Stimulated activated CD4-positive, alpha-beta T cell treated with anti-CD3 and anti-CD28 coated beads, Interleukin-4, amount 100 ng/mL, for 1 hour (primary cell): ENCODE measurements at places on chromosomes 1 and 21.

DNA sequence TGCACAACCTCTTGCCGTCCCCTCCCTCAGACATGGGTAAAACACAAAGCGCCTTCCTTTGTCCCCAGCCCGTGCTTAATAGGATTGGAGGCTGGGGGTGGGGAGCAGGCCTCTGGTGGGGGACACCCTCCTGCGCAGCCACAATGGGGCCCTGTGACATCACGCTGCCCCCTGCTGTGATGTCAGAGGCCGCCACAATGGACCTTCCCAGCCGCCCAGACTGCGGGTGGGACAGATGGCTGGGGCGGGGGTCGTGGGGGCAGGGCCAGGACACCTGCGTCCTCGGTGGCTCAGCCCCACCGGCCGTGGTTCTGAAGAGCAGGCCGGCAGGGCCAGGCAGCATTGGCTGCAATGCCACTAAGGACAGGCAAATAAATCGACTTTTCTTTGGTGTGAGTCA, 39.9 kb downstream of the EPHA2 start:
- DNase-seq, result no peak

- no peak for DNase-seq
Measured at GRCh38 chr1:63717511-63718065, 56.2 kb upstream of the ROR1 start.

GRCh38 chr1:221117548-221117951, 238.3 kb downstream of the HLX start:
- DNase-seq, result no peak

DNA sequence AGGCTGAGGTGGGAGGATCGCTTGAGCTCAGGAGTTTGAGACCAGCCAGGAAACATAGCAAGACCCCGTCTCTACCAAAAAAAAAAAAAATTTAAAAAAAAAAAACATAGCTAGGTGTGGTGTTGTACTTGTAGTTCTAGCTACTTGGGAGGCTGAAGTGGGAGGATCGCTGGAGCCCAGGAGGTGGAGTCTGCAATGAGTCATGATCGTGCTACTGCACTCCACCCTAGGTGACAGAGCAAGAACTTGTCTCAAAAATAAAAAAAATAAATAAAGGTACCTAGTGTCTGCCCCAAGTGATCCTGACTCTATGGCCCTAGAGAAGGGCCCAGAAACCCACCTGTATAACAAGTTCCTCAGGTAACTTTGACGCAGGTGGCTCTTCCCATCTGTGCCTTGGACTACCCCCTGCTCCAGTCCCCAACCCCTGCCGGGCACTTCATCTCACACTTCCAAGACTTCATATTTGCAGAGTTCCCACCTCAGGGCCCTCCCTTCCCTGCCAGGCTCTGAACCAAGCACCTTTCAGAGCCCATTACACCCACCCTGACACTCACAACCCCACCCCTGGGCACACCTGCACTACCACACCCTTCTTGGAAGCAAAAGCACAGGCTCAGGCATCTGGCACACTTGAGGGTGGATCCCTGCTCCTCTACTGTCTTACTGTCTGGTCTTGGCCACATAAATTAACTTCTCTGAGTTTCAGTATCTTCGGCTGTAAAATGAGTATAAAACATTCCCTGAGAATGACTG, 80.2 kb upstream of the KLHDC7A start:
- DNase-seq, result no peak

GRCh38 chr1:77762072-77762476, 2.4 kb upstream of the USP33 start:
- no peak for DNase-seq

DNA sequence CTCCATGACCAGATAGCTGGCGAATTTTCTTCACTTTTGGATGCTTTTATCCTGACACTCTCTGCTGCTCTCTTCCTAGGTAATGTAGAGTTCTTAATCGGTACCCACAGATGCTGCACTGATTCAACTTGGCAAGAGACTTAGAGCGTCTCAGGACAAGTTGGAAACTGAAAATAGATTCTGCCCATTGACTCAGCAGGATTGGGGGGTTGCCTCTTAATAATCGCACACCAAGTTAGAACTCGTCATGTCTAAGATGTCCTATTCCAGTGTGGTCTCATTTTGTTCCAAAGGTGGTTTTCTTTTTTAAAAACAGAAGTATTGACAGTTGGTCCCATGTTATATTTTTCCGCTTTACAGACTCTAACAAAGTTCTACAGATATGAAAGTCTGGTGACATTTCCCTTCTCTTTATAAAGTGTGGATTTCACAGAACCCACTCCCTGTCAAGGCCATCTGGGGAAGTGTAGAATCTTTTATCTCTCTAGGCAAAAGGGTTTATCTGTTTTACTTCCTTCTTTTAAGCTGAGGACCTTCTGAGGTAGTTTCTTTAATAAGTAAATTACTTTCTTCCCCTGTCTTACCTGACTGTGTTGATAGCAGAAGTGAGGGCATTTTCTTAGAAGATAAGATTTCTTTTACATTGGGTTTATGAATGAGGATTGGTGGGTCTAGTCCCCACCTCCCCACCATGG, 12.1 kb upstream of the DIPK1A start:
- no peak for DNase-seq

DNA sequence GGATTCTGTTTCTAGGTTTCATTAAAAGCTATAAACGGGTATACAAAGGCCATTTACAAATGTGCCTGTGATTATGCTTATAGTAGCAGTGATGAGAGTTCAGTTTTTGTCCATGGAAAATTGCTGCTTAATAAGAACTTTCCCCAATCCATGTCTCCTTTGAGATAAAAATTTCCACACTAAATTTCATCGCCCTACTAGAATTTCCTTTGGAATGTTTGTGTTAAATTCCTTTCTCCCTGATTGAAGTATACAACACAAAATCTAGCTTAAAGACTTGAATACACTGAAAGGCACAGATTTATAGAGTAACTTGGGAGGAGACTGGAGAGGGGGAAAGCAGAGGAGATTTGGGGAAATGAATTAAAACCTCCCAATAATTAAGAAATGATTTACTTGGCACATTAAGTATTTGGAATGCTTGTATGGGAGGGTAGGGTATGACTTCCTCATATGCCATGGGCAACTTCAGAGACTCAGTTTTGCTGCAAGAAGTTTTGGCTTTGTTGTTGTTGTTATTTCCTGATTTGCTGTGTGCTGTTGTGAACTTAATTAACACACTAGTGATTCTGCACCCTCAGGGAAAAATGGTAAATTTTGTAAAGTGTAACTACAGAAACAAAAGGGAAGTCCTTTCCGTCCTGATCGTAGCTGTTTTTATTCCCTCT, 157.6 kb upstream of the LMO4 start:
- DNase-seq, result no peak

GRCh38 chr1:80244372-80244771, 1237.8 kb upstream of the ADGRL4 start:
- no peak for DNase-seq

DNA sequence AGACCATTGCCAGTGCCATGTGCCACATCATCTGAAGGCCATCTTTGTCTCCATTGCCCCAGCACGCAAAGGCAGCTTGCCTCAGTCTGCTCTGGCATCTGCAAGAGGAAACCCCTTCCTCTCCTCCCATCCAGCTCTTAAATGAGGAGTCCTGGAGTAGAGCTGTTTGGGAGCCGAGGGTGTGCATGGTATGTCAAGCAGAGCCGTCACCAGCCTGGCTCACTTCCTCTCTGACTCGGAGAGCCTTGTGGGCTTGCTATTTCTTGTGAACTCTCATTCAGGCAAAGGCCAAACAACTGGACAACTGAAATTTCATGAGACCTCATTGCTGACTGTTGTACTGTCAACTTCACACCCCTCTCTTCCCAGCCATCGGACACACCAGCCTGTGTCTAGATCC, 143.9 kb downstream of the SIPA1L2 start:
- no peak for DNase-seq

GRCh38 chr1:218904416-218904815, 269.3 kb upstream of the LYPLAL1 start:
- DNase-seq, result no peak

- peak; percentile 6 for DNase-seq
Measured at GRCh38 chr1:218164930-218165700, 120.0 kb upstream of the RRP15 start.

DNA sequence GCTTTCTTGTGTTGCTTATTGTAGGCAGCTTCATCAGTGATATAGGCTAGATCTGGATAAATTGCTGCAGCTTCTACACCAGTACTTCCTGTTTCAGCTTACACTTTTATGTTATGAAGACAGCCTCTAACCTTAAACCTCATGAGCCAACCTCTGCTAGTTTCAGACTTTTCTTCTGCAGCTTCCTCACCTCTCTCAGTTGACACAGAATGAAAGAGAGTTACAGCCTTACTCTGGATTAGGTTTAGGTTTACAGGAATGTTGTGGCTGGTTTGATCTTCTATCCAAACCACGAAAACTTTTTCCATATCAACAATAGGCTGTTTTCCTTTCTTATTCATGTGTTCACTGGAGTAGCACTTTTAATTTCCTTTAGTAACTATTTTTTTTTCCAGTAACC, 76.9 kb upstream of the RNPC3 start:
- no peak for DNase-seq

- no peak for DNase-seq
Measured at GRCh38 chr1:31706384-31707058, 2.7 kb upstream of the COL16A1 start.

DNA sequence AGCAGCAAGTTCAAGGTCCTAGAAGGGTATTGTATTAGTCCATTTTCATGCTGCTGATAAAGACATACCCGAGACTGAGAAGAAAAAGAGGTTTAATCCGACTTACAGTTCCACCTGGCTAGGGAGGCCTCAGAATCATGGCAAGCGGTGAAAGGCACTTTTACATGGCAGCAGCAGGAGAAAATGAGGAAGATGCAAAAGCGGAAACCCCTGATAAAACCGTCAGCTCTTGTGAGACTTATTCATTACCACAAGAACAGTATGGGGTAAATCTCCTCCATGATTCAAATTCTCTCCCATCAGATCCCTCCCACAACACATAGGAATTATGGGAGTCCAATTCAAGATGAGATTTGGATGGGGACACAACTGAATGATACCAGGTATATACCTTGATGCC, 409.5 kb downstream of the NTNG1 start:
- DNase-seq, result no peak

GRCh38 chr1:25135909-25136308, 96.4 kb downstream of the SYF2 start:
- no peak for DNase-seq

DNA sequence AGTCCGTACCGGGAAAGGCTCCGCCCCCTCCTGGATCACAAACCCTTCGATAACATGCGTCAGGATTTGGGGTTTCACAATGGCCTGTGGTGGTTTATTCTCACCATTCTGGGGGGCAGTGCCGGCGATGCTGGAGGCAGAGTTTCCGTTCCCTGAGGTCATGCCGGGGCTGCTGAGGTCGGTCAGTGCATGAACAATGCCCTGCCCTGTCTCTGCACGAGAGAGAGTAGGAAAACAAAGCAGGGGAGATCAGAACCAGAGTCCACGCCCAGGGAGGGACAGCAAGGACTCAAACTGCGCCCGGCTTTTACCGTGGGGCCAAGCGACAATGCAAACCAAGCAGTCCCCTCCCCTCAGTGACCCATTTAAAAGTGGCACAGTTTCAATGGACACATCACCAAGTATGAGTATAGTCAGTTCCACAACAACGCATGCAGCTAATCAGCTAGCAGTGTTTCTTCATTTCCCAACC, 13.2 kb upstream of the A3GALT2 start:
- no peak for DNase-seq

DNA sequence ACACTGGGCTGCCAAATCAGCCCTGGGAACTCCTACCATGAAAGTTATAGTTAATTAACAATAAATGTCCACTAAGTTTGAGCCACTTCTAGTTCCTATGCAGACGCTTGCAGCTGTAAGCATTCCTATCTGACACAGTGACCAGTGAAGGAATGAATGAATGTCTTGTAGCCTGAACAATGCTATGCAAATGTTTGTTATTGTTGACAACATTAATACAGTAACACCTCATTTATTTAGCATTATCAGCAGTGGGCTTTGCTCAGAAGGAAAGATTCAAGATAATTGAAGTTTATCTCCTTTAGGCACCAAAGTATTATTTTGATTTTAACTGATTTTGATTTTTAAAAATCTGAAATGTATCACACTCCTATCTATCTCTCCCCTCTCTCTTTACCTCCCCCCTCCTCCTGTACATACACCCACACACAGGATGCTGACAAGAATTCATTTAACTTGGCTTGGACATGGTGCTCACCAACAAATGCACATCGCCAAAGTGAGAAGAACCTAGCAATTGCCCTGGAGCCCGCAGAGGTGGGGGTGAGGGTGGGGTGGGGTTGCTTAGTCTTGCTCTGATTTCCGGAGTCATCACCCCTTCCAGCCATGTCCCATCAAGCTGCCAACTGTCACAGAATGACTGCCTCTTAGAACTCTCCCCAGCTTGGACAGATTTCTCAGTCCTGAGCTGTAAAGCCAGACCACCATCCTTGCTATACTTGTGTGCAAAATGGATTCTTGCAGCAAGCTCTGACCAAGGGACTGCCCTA, 215.3 kb upstream of the CSF3R start:
- DNase-seq, result no peak

GRCh38 chr21:35238119-35238518, 189.0 kb upstream of the RUNX1 start:
- DNase-seq, result no peak

DNA sequence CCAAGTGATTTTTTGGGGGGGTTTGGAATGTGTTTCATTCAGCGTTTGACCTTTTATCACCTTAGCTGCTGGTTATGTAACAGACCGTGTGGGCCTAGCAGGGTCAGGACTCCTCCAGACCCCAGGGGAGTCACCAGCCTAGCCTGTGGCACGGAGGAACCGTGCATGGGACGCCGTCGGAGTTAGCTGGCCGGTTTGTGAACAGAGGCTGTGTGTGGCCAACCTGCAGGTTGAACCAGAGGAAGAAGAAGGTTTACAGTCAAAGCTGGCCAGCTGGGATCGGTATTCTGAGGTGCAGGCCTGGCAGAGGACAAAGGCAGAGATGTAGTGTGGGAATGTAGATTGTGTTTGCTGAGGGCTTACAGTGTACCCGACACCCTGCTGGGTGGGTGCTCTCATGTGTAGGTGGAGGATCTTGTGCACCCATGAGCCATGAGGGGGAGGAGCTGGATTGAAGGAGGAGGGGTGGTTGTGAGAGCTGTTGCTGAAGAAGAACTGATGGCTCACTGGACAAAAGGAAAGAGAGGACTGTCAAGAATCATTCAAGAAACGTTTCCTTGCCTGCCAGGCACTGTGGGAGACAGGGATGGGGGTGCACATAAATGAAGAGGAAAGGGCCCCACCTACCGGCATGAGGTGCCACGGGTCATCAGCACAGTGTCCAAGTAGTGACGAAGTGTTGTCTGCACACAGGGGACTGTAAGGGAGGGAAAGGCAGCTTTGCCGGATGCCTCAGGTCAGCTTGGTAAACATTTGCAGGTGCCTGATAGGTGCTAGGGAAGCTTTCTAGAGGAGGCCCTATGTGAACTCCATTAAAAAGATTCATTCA, 40.0 kb upstream of the PWP2 start:
- DNase-seq, result no peak

DNA sequence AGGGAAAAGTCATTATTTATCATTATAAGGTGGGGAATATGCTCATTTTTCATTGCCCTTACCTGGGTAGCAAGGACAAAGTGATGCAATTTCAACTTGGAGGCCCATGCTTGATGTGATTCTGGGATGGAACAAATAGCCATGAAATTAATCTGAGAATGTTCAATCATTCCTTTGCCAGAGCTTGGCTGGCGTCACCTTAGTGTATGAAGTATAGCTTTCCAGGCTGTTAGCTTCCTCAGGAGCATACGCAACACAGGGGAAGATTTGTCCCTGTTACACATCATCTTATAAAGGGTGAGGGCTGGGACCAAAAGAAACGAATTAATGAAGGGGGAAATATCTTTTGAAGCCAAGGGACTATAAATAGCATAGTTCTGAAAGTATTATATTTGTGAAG, 91.4 kb upstream of the DEPDC1 start:
- no peak for DNase-seq
